ENCODE measurements at places on chromosomes 2 and 18. TPM values are rescaled to one million over a fixed set of nuclear protein-coding genes. Genes with fewer than 3 reads are reported as not detected.

The PROM2 gene
- total RNA-seq = 0.05 TPM

The DCAF17 gene
- total RNA-seq = 21.8 TPM

The MEP1B gene
- not detected for total RNA-seq

The ECEL1 gene
- not detected for total RNA-seq

The SPP2 gene
- total RNA-seq = not detected

The SPATA3 gene
- total RNA-seq = not detected

The KCNS3 gene
- 1.5 TPM for total RNA-seq

The TLX2 gene
- total RNA-seq = not detected

The GAREM2 gene
- total RNA-seq = 0.68 TPM

The CTLA4 gene
- 1.7 TPM for total RNA-seq

The IL1R1 gene
- total RNA-seq = 24.2 TPM

The MDH1B gene
- 0.33 TPM for total RNA-seq

The COPS7B gene
- total RNA-seq = 16.7 TPM

The CNGA3 gene
- total RNA-seq = not detected

The CDH19 gene
- not detected for total RNA-seq

The MPV17 gene
- total RNA-seq = 48.6 TPM

The MC5R gene
- not detected for total RNA-seq

The MYO3B gene
- not detected for total RNA-seq

The LTBP1 gene
- total RNA-seq = 148 TPM

The TEX261 gene
- 64.5 TPM for total RNA-seq

The SLC16A14 gene
- 0.09 TPM for total RNA-seq

The DNAH7 gene
- 0.09 TPM for total RNA-seq

The UGT1A10 gene
- not detected for total RNA-seq

The PTH2R gene
- total RNA-seq = not detected

The IFIH1 gene
- total RNA-seq = 18.7 TPM

The TRIM43B gene
- not detected for total RNA-seq

The TUBB6 gene
- total RNA-seq = 877 TPM

The DSG1 gene
- total RNA-seq = not detected

The SERPINB13 gene
- total RNA-seq = not detected

The KCNG2 gene
- 0.51 TPM for total RNA-seq

The C1GALT1C1L gene
- total RNA-seq = 0.17 TPM

The LGALSL gene
- total RNA-seq = 3.7 TPM

The PARD6G gene
- total RNA-seq = 60.2 TPM

The CCBE1 gene
- total RNA-seq = 0.14 TPM

The VAMP5 gene
- 45.3 TPM for total RNA-seq

The KCNJ13 gene
- not detected for total RNA-seq

The GKN2 gene
- not detected for total RNA-seq

The EVX2 gene
- total RNA-seq = not detected
